ENCODE measurements at places on chromosomes 13 and 19. TPM values are rescaled to one million over a fixed set of nuclear protein-coding genes. Genes with fewer than 3 reads are reported as not detected.

Gene ZNF525
- 11.5 TPM for polyA plus RNA-seq

Gene KLK6
- 44.4 TPM for polyA plus RNA-seq

Gene KXD1
- polyA plus RNA-seq, result 60.9 TPM

Gene TSSK6
- 0.89 TPM for polyA plus RNA-seq

Gene PRR20D
- not detected for polyA plus RNA-seq

Gene PRODH2
- polyA plus RNA-seq, result 24.6 TPM

Gene TNFSF13B
- 1.5 TPM for polyA plus RNA-seq

Gene ZNF486
- polyA plus RNA-seq, result 21.4 TPM

Gene TMEM238
- polyA plus RNA-seq, result 0.22 TPM

Gene NLRP11
- polyA plus RNA-seq, result 0.07 TPM

Gene ALKBH6
- polyA plus RNA-seq, result 13.8 TPM

DNA sequence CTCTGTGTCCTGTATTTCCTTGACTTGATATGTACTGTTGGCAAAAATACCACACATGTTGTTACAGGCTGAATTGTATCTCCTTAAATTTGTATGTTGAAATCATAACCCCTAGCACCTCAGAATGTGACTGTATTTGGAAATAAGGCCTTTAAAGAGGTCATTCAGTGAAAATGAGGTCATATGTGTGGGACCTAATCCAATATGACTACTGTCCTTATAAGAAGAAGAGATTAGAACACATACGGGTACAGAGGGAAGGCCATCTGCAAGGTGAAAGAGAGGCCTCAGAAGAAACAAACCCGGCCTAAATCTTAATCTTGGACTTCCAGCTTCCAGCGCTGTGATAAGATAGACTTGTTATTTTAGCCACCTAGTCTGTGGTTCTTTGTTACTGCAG, 202.5 kb downstream of the NUFIP1 start:
- no peak for DNase-seq

DNA sequence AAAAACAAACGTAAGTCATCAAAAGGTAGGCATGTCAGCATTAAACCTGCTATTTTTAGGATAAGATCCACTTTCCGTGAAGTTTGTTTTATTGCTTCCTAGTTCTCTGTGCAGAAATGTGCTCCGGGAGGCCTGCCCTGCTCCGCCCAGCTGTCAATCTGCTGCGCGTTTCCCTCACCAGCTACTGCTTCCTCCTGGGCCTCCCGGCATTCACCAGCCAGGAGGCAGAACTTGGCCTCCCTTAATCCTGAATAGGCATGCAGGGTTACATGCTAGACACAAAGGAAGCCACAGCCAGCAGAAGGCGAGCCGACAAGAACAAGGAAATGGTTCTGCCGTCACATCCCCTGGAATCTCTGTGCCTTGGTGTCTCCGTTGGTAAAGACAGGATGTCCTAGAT, 386.2 kb downstream of the IRS2 start:
- no peak for DNase-seq

DNA sequence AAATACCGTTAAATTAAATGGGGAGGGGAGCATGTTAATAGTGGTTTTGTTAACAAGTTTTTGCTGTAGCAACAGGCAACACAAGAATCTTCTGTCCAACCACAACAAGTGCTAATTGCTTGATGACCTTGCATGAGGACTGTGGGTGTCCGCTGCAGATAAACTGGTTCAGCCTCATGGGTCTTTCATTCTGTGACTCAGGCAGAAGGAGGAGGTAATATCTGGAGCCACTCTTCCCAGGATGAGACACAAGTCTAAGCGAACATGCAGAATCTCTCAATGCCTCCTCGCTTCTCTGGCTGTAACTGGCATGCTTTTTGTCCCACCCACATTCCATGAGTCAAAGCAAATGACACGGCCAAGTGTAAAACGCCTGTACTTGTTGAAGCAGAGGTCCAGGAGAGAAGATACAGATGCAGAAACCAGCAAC, 56.6 kb upstream of the MYO16 start:
- DNase-seq, result no peak

DNA sequence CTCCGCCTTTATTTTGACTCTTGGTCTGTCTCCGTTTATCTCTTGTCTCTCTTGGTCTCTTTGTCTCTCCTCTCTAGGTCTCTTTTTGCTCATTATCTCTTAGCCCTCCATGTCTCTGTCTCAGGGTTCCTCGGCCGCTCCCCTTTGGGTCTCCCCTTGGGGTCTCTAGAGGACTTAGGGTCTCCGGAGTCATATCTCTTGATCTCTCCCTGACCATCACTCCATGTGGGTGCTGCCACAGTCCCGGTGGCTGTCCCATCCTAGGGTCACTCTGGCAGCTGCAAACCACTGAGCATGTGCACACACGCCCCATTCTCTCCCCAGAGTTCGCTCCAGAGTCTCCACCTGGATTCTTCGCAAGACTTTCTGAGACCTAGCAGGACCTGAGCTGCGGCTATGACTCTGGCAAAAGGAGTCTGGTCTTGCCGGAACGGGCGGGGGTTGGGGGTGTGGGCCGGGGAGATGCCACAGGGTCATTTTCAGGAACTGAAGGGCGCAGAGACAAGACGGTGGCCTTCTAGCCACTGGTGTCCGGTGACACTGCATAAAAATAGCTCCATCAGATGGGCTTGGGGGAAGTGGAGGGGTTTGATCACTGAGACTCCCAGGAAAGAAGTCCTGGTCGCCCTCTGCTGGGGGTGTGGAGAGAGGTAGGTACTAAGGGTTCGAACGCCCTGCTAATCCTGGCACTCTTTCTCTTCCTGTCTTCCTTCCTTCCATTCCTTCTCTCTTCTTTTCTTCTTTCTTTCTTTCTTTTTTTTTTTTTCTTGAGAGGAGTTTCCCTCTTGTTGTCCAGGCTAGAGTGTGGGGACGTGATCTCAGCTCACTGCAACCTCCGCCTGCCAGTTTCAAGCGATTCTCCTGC, 1.2 kb upstream of the KCNA7 start:
- DNase-seq, result no peak

GRCh38 chr19:40413291-40413845, at the start of gene PRX:
PRX (minus strand) TSS chr19:40413378; CDS start chr19:40407932, 5,446 bp downstream.
- no peak for DNase-seq

GRCh38 chr13:99178636-99179035, 22.0 kb upstream of the UBAC2 start:
- DNase-seq, result no peak

- no peak for DNase-seq
Observed at GRCh38 chr19:45862271-45862563, 730 bp downstream of the SYMPK start.

GRCh38 chr13:74865656-74866055, 616.3 kb downstream of the TBC1D4 start:
- DNase-seq, result no peak

- DNase-seq, result no peak
Observed at GRCh38 chr13:43686557-43686956, 100.2 kb downstream of the ENOX1 start.

GRCh38 chr13:38264363-38265131, 85.1 kb upstream of the UFM1 start:
- DNase-seq, result no peak

DNA sequence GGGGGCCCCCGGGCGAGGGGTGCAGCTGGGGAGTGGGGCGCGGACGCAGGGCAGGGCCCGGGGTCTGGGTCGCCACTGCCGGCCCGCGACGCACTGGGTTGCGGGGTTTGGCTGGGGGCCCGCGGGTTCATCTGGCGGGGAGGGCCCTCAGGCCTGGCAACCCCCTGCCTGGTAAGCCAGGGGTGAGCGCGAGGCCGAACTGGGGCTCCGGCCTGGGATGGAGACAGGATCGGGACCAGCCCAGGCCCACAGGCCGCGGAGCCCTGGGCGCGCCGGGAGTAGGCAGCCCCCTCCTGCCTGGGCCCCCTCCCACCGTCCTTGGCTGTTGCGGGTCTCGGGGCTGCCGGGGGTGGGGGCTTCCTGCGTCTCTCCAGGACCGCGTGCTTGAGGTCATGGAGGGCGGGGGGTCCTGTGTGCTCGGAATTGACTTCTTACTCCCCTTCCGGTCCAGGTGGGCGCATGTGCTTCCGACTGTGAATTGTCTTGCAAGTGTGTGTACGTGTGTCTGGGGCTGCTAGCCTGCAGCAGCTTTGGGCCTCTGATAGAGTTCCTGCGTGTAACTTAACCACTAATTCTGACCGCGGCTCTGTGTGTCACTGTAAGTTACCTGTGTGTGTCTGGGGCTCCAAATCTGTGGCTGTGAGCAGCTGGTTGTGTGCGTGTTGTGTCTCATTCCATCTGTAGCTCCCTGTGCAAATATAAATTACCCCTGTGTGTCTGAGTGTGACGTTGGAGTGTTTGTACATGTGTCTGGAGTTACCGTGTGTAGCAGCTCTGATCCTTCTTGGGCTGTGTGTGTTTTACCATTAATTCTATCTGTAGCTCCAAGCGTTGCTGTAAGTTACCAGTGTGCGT, 751 bp downstream of the GRAMD1A start:
- DNase-seq, result no peak

DNA sequence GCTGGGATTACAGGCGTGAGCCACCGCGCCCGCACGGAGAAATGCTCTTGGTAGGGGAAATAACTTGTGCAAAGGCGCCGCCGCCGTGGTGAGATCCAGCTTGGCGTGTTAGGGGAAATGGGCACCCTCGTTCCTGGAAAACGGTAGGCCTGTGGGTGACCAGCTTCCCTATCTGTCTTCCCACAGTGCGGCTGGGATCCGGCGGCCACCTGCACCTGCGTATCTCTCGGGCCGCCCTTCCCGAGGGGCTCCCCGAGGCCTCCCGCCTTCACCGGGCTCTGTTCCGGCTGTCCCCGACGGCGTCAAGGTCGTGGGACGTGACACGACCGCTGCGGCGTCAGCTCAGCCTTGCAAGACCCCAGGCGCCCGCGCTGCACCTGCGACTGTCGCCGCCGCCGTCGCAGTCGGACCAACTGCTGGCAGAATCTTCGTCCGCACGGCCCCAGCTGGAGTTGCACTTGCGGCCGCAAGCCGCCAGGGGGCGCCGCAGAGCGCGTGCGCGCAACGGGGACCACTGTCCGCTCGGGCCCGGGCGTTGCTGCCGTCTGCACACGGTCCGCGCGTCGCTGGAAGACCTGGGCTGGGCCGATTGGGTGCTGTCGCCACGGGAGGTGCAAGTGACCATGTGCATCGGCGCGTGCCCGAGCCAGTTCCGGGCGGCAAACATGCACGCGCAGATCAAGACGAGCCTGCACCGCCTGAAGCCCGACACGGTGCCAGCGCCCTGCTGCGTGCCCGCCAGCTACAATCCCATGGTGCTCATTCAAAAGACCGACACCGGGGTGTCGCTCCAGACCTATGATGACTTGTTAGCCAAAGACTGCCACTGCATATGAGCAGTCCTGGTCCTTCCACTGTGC, 2.4 kb downstream of the GDF15 start:
- DNase-seq, result peak; percentile 85

GRCh38 chr19:39167461-39168257, 29.1 kb upstream of the NCCRP1 start:
- DNase-seq, result peak; percentile 31

GRCh38 chr19:6551607-6552450, 21.0 kb downstream of the TNFSF9 start:
- DNase-seq, result no peak

GRCh38 chr13:98917116-98917515, 60.7 kb downstream of the DOCK9 start:
- DNase-seq, result no peak

- no peak for DNase-seq
Observed at GRCh38 chr19:46731584-46731983, 14.3 kb upstream of the FKRP start.

- DNase-seq, result no peak
Observed at GRCh38 chr19:55174425-55175116, 5.5 kb downstream of the SYT5 start.

DNA sequence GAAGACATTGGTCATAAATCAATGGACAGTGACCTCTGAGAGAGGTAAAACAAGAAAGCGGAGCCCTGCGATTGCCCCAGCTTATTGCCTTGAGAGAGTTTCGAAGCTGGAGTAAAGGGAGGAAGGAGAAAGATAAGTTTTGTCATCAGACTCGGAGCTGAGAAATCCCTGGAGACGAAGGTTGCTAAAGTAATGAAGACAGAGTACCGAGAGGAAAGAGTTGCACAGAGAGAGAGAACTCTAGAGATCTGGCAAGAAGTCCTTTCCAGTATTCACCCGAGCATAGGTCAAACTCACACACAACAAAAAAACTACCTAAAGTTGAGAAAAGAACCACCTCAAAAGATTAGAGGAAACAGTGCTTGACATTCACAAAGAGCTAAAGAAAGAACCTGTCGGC, 472.0 kb downstream of the DACH1 start:
- no peak for DNase-seq

GRCh38 chr13:113551081-113552000, 33.2 kb upstream of the TFDP1 start:
- DNase-seq, result no peak

- DNase-seq, result no peak
Observed at GRCh38 chr19:46350758-46351159, 3.9 kb downstream of the PPP5C start.

DNA sequence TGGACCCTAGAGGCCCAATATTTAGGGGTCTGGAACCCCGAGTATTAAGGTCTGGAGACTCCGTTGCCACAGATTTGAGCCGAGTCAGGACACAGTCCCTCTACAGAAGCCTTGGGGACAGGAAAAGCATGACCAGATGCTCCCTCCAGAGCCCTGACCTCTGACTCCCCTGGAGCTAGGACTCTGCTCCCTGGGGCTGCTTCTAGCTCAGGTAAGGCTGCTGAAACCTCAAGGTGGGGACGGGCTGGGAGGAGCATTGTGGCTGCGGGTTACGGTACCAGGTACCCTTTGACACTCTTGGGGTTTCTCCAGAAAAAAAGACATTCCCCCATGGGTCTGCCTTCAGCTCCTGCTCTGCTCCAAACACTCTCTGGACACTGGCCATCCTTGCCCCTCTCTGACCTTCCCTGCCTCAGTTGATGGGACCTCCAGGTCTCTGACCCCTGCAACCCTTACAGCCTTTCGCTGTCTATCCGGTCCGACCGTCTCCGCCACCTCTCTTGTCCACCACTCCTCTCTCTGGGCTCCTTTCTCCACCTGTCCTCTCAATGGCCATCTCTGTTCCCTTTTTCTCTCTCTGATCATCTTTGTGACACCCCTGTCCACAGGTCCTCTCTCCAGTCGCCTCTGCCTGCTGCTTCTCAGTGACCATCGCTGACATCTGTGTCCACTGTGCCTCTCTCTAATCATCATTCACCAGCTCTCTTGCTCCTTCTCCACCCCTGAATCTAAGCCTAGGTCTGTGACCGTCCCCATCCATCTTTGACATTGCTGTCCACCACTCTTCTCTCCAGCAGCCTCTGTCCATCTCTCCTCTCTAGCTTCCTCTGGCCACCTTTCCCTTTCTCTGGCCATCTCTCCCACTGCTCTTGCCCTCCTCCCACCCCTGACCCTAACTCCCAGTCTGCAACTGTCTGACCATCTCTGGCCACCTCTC, 1.4 kb downstream of the LRFN3 start:
- no peak for DNase-seq
